CD14-positive monocyte (primary cell): ENCODE measurements at places on chromosomes 16 and 17. TPM values are rescaled to one million over a fixed set of nuclear protein-coding genes. Genes with fewer than 3 reads are reported as not detected.

DNA sequence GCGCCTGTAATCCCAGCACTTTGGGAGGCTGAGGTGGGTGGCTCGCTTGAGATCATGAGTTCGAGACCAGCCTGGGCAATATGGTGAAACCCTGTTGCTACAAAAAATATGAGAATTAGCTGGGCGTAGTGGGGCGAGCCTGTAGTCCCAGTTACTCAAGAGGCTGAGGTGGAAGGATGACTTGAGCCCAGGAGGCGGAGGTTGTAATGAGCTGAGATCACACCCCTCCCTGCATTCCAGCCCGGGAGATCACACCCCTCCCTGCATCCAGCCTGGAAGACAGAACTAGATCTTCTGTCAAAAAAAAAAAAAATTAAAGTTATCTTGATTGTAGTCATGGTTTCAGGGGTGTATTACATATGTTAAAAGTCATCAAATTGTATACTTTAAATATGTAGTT lies 26.8 kb upstream of the GLG1 start:
- DNase-seq, result no peak

GRCh38 chr16:57089406-57089805 lies 3.0 kb upstream of the CPNE2 start:
- DNase-seq, result no peak

GRCh38 chr17:73799781-73800627 lies 155.8 kb upstream of the SDK2 start:
- DNase-seq, result no peak

DNA sequence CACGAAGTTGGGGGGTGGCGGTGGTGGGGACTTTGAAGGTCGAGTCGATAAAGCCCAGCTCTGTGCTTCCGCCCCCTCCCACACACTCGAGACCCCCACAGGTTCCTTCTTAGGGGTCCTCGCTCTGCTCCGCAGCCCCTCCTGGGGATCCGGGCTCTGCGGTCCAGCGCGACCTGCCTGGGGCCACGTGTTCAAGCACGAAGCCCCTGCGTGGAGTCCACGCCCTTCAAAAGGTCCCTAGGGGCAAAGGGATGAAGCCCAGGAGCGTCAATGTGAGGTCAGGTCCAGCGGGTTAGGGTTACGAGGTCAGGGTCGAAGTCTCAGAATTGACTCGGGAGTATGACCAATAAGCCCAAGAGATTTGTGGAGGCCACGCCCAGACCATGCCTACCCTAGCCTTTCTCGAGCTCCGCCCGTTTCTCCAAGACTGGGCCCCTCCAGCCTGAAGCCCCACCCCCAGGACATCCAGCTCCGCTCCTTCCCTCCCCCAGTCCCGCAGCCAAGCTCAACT lies 786 bp upstream of the CACNA1G start:
- DNase-seq, result peak; percentile 51

DNA sequence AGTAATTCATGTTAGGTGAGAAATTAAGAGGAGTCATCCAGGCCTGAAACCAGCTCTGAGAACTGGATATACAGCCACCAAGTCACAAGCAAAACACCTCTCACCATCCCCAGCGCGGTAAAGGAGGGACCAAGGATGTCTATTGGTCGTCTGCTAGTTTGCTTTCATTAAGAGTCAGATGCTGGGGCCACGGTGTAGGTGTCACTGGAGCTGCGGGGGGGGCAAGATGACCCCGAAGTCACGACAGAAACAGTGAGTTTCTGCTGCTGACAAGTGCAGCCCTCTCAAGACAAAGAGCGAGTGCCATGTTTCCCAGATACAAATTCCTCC lies 790 bp downstream of the NCBP3 start:
- no peak for DNase-seq

GRCh38 chr16:66238696-66239095 lies 127.8 kb upstream of the CDH5 start:
- no peak for DNase-seq

- DNase-seq, result peak; percentile 61
These were observed 56.4 kb downstream of the SLC6A2 start for GRCh38 chr16:55711959-55712876.

- no peak for DNase-seq
These were observed 8.1 kb downstream of the PHB1 start for GRCh38 chr17:49406421-49407061.

The TTC19 gene
- polyA plus RNA-seq, result 5.6 and 7.6 TPM in 2 replicates

The NPIPB8 gene
- polyA plus RNA-seq, result not detected
